Activated CD8-positive, alpha-beta memory T cell treated with anti-CD3 and anti-CD28 coated beads, Interleukin-2, amount 10 ng/mL, durations not matched to agents 7 days and 5 days (primary cell): ENCODE measurements at places on chromosomes 3 and 15.

DNA sequence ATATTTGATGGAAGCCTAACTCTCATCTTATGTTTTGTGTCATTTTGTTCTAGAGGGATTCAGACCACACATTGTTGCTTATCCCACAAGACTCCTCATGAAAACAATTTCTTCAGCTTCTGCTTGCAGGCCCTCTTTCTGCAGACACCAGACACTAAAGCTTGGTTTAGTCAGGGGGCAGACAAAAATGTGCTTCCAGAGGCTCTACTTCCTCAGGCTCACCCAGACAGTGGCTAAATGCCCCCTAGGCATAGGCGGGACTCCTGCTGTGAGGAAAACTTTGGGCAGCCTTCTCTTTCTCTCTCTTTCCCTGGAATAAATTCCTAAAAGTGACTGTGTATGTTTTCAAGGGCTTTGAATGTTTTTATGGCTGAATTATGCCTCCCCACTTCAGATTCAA lies 435.4 kb upstream of the ATP11B start:
- DNase-seq, result no peak

DNA sequence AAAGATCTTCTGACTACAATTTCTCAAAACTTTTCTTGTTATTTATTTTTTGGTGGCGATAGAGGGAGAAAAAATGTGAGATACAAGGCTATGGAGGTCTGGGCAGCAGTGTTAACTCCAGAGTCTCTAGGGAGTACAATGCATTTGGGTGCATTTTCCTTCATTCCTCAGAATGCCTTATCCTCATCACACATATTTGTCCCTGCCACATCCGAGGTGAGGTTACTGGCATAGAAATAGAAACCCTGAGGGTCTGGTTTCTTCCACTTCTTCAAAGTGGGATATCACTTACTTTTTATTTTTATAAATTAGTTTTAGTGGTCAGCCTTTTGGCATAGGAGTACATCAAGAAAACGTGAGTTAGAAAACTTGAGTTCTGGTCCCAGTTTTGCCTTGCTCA lies 150.4 kb downstream of the TIGIT start:
- DNase-seq, result no peak

DNA sequence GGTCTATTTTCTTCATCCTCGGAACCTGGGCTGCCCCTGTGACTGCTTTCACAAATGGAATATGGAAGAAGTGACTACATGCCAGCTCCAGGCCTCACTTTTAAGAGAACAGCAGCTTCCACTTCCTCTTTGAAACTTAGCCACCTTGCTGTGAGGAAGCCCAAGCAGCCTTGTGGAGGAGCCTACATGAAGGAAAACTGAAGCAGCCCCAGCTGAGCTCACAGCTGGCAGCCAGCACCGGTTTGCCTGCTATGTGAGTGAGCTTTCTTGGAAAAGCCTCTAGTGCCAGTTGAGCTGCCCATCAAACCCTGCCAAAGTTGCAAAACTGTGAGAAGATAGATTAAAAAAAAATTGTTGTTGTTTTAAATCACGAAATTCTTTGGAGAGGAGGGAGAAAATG lies 498.0 kb upstream of the PROK2 start:
- DNase-seq, result no peak

DNA sequence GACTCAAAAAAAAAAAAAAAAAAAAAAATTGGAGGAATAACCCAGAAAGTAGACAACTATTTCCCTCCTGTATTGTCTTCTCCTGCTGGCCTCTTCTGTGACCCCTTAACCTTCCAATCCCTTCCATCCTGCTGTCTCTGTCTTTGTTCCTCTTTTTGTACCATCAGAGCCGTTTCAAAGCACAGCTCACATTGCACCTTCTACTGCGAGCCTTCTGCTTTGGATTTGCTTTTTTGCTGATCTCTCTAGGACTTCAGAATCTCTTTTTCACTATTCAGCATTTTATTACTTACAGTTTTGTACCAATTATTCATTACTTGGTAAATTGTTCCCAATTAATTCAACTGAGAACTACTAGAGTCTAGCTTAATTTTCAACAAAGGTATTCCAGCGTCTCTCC lies 284.0 kb upstream of the TBL1XR1 start:
- no peak for DNase-seq

GRCh38 chr3:179811321-179812095 lies 158.7 kb downstream of the USP13 start:
- peak; percentile 48 for DNase-seq

DNA sequence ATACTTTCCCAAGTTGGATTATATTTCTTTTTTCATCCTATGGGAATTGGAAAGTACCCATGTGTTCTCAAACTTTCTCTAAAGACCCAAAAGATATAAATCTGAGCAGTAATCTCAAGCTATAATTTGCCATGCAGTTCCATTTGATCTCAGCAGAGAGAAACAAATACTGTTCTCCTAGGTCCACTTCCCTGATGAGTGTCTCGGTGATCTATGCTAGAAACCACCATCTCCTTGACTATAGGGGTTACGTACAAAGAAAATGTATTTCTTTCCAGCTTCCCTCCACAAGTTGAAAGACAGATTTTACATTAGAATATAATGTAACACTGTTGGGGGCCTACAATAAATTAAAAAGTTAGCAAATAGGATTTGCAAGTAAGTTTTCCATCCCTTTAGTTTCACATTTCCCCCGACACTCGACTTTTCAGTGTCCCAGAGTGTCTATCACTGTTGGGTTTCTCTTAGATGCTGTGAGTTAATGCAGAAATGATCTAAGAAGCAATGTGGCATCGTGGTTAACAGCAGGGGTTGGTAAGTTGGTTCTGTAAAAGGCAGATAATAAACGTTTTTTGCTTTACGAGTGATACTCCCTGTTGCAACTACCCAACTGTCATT lies 465.1 kb upstream of the CFAP20DC start:
- DNase-seq, result no peak

- no peak for DNase-seq
Measured at GRCh38 chr15:96678386-96678785, 347.9 kb downstream of the NR2F2 start.

DNA sequence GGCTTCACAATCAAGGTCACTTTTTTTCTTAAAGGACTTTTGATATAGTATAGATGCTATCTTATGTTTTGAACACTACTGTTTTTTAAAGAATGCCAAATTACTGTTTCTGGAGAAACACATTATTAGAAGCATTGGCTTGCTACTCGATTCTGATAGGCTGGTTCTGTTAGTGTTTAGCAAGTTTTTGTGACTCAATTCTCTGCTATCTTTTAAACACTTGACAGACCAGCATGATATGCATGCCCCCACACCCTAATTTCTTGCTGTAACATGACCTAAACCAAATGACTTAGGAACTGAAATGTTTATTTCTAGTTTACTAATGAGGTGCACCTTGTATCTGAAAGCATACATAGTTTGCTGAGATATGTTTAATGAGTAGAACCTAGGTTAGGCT lies 5.5 kb upstream of the IL20RB start:
- no peak for DNase-seq

DNA sequence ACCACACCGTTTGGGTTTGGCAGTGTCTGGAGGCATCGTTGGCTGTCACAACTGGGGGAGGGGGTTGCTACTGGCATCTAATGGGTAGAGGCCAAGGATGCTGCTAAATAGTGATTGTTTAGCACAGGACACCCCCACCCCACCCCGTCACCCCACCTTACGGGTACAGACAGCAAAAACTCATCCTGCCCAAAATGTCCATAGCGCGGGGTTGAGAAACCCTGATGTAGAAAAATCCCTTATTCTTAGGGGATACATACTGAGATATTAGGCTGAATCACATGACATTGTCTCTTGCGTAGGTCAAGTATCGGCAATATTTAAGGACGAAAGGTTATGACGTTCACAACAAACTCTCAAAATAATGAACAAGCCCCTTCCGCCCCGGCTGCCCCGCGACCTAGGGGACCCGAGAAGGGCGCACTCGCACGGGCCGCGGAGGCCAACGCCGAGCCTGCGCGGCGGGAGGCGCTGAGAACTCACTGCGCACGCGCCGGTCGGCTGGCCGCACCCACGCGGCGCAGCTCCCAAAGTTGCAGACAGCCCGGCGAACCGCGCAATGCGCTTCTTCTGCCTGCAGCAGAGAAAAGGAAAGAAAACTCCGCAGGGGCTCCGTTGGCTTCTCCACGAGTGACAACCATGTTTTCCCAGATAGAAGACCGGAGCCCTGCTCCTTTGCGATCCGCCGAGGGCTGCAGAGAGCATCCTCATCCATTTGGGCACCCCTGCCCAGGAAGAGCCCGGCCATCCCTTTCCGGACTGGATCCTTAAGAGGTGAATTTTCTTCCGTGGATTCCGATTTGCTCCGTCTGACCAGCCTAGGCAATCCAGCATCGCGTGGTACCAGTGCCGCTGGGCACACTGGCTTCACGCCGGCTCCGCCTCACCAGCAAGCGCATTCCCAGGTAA lies 136.8 kb upstream of the CCDC54 start:
- DNase-seq, result peak; percentile 79
